Keratinocyte (primary cell): ENCODE measurements at places on chromosomes 4 and X. TPM values are rescaled to one million over a fixed set of nuclear protein-coding genes. Genes with fewer than 3 reads are reported as not detected.

The CHRNA9 gene
- polyA plus RNA-seq: 0.02 to 0.37 TPM (median 0.03 TPM) in 3 replicates

The HSFX3 gene
- not detected in 3 replicates for polyA plus RNA-seq

The SORCS2 gene
- 0.01 to 0.40 TPM (median 0.09 TPM) in 3 replicates for polyA plus RNA-seq

The BEX2 gene
- polyA plus RNA-seq: 4.5 to 6.5 TPM (median 5.9 TPM) in 3 replicates

The DKC1 gene
- polyA plus RNA-seq: 42.3 to 98.6 TPM (median 80.7 TPM) in 3 replicates

The LGI2 gene
- 0.36 to 1.2 TPM (median 0.69 TPM) in 3 replicates for polyA plus RNA-seq

The PLRG1 gene
- 111 to 132 TPM (median 112 TPM) in 3 replicates for polyA plus RNA-seq

The GAGE12J gene
- not detected in 3 replicates for polyA plus RNA-seq

The MAGEA2B gene
- polyA plus RNA-seq: not detected in 3 replicates

- DNase-seq: no peak
- no peak overlapping the region for H3K27ac ChIP-seq
- H3K4me3 ChIP-seq: no peak overlapping the region
- H3K27me3 ChIP-seq: no peaks in the 10 kb centered on the region
- H3K4me1 ChIP-seq: no peaks in the 10 kb centered on the region
- no peaks in the 10 kb centered on the region for H3K36me3 ChIP-seq
Measured at GRCh38 chr4:57911203-57911602, 801.0 kb upstream of the IGFBP7 start.

GRCh38 chr4:24794916-24795665 is at the start of gene SOD3:
SOD3 (plus strand) TSS chr4:24795573; CDS start chr4:24799522, 3,949 bp downstream.
- no peak within 1 kb of the TSS for H3K27ac ChIP-seq
- H3K4me3 ChIP-seq: no peak within 1 kb of the TSS
- DNase-seq: no peak
- H3K27me3 ChIP-seq: peaks cover 30% of the 10 kb centered on the region
- no peaks in the 10 kb centered on the region for H3K36me3 ChIP-seq

DNA sequence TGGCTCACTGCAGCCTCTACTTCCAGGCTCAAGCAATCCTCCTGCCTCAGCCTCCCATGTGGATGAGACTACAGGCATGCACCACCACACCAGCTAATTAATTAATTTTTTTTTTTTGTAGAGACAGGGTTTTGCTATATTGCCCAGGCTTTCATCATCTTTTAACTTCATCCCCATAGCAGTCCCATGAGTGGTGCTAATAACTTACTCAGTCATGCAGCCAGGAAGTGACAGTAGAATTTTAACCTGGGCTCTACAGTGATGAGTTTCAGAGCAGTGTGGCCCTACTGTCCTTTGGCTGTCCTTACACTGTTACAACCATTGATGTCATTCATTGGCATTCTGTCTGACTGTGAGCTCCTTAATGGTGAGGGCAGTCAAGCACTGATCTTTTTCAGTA is 3.9 kb upstream of the OCIAD2 start:
- no peaks in the 10 kb centered on the region for H3K27me3 ChIP-seq
- H3K4me1 ChIP-seq: peaks cover 61% of the 10 kb centered on the region
- no peak overlapping the region for H3K4me3 ChIP-seq

DNA sequence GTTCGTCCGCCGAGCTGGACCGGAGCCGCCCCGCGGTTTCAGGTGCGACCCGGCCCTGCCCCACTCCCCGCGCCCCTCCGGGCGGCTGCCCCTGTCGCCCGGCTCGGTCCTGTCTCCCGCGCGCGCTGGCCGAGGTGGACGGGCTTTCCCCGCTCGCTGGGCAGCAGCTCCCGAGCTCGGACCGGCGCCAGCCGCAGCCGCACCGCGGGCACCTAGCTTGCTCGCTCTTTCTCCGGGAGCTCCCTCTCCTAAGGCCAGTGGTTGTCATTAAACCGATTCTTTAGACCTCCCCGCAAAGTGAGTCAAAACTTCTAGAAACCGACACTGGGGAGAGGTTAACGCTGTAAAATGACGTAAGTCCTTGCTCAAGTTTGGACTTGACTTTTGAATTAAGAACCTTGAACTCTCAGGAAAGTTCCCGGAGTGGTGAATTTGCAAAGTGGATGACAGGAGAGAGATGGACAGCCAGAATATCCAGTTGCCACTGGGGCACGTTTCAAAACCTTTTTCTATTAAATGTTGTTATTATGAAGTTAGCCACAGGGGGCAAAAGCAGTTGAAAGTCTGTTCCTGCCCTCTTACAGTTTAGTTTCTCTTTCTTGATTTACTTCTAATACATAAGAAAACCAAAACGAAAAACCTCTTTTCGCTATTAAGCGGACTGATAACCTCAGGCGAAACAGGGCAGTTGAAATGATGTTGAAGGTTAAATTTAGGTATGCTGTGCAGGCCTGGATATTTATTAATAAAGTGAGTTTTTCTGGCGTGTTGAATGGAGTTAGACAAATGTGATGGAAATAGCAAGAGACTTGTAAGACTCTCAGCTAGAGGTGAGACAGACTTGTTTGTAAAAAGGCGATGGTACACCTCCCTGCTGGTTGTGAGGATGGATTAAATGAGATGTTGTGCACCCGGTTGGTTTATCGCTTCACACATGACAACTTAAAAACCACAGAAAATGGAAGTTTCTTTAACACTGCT is 847 bp downstream of the PI4K2B start:
- no peaks in the 10 kb centered on the region for H3K27me3 ChIP-seq
- DNase-seq: peak; percentile 73
- peak overlapping the region; percentile 90 for H3K27ac ChIP-seq
- H3K4me3 ChIP-seq: peak overlapping the region; percentile 91
- peaks cover 9% of the 10 kb centered on the region for H3K4me1 ChIP-seq

DNA sequence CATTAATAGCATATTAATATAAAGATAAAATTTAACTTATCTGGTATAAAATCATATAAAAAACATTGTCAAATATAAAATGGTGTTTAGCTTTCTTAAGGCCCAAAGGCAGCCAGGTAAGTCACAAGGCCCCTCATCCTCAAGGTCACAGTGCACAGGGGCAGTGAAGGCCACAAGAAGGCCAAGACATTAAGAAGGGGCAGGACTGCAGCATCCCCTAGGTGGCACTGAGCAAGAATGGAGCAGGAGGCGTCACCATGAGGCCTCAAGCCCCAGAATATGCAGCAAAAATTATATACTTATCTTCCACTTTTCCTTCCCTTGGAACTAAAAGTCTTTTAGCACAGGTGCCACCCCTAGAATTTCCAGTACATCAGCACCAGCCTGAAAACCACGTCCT is 49.5 kb upstream of the MAGEA8 start:
- H3K4me3 ChIP-seq: no peak overlapping the region
- no peak overlapping the region for H3K27ac ChIP-seq
- H3K36me3 ChIP-seq: no peaks in the 10 kb centered on the region
- no peaks in the 10 kb centered on the region for H3K27me3 ChIP-seq
- DNase-seq: no peak
- no peaks in the 10 kb centered on the region for H3K4me1 ChIP-seq

DNA sequence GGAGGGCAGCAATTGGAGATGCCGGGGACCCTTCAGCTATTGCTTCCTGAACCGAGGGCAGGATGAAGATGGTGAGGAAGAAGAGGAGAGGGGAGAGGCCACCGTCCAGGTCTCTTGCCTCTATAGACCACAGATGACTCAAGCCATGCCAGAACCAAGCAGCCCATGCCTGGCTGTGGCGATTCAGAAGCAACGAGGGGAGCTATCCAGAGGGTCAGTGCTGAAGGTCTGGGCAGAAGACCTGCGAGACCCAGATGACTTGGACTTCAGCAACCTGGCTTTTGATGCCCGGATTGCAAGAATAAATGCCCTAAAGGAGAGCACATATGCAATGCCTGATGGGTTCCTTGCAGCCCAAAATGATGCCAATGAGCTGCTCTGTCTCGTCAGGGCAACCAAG is 70.2 kb upstream of the PRPS2 start:
- no peak overlapping the region for H3K27ac ChIP-seq
- no peak for DNase-seq
- no peaks in the 10 kb centered on the region for H3K4me1 ChIP-seq
- no peak overlapping the region for H3K4me3 ChIP-seq
- H3K36me3 ChIP-seq: no peaks in the 10 kb centered on the region
- no peaks in the 10 kb centered on the region for H3K27me3 ChIP-seq

DNA sequence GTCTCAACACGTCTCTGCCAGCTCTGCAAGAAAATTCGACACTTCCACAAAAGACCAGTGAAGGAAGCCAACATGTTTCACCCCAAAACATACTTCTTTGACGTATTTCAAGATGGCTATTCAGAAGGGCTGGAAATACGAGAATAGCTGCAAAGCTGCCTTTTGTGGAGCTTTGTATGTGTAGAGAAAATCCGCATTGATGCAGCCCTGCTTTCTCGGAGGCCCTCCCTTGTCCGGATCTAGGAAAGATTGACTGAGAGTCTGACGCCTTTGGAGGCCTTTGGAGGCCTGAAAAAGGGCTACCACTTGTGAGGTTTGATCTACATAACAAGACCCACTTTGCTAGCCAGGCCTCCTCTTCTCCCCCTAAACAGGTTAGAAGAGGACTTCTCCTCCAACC is 12.2 kb downstream of the SAT1 start:
- H3K4me1 ChIP-seq: peaks cover 30% of the 10 kb centered on the region
- DNase-seq: no peak
- H3K27me3 ChIP-seq: no peaks in the 10 kb centered on the region
- H3K4me3 ChIP-seq: no peak overlapping the region
- no peak overlapping the region for H3K27ac ChIP-seq
- H3K36me3 ChIP-seq: no peaks in the 10 kb centered on the region

GRCh38 chrX:107577933-107578332 is 50.4 kb upstream of the PRPS1 start:
- H3K4me3 ChIP-seq: no peak overlapping the region
- no peak overlapping the region for H3K27ac ChIP-seq
- no peak for DNase-seq
- no peaks in the 10 kb centered on the region for H3K27me3 ChIP-seq
- H3K36me3 ChIP-seq: no peaks in the 10 kb centered on the region

GRCh38 chrX:111167334-111167733 is 71.3 kb downstream of the PAK3 start:
- no peaks in the 10 kb centered on the region for H3K36me3 ChIP-seq
- no peaks in the 10 kb centered on the region for H3K27me3 ChIP-seq
- no peaks in the 10 kb centered on the region for H3K4me1 ChIP-seq
- no peak overlapping the region for H3K4me3 ChIP-seq

- no peaks in the 10 kb centered on the region for H3K4me1 ChIP-seq
- H3K4me3 ChIP-seq: no peak overlapping the region
- no peak for DNase-seq
- H3K27ac ChIP-seq: no peak overlapping the region
Measured at GRCh38 chr4:108149588-108150380, 18.9 kb downstream of the LEF1 start.

DNA sequence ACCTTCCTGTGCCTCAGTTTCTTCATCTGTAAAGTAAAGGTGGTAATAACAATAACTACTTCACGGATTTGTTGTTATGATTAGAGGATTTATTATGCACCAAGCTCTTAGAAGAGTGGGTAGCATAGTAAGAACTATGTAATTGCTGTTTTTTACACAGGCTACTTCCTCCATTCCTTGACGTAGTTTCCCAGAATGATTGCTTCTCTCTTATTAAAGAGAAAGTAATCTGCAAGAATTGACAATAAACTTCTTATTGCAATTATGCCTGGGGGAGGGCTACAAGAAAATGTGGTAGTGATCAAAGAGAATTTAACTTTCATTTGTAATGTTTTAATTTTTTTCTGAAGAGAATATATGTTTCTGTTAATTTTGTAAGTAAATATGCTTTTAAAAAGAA is 238.7 kb downstream of the GASK1B start:
- H3K36me3 ChIP-seq: no peaks in the 10 kb centered on the region
- DNase-seq: no peak
- H3K4me3 ChIP-seq: no peak overlapping the region
- H3K27me3 ChIP-seq: no peaks in the 10 kb centered on the region
- no peak overlapping the region for H3K27ac ChIP-seq

- no peak overlapping the region for H3K4me3 ChIP-seq
- no peaks in the 10 kb centered on the region for H3K27me3 ChIP-seq
- H3K4me1 ChIP-seq: peaks cover 14% of the 10 kb centered on the region
Measured at GRCh38 chr4:83613994-83614393, 78.1 kb downstream of the GPAT3 start.

DNA sequence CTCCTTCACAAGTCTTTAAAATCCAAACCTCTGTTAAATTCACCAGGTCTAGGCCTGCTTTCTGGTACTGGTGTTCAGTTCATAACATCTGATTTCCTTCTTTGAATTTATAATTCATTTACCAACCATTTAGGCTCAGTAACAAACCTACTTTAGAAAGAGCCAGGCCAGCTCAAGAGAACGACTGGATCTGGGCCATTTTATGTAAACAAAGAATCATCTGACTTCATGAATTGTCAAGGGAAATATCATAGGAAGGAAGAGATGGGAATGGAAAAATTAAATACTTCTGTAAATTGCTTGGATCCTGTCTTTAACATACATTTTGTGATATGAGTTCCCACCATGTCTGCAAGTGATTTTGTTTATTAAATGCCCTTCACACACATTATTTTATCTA is 36.5 kb downstream of the DCHS2 start:
- no peak overlapping the region for H3K4me3 ChIP-seq
- H3K27ac ChIP-seq: no peak overlapping the region
- no peaks in the 10 kb centered on the region for H3K4me1 ChIP-seq
- H3K27me3 ChIP-seq: no peaks in the 10 kb centered on the region

GRCh38 chr4:142373610-142374009 is 472.5 kb downstream of the INPP4B start:
- no peaks in the 10 kb centered on the region for H3K36me3 ChIP-seq
- no peaks in the 10 kb centered on the region for H3K27me3 ChIP-seq
- H3K4me3 ChIP-seq: no peak overlapping the region
- no peak for DNase-seq
- H3K27ac ChIP-seq: peak overlapping the region; percentile 36
- peaks cover 42% of the 10 kb centered on the region for H3K4me1 ChIP-seq

- H3K27ac ChIP-seq: no peak overlapping the region
- no peak for DNase-seq
- no peaks in the 10 kb centered on the region for H3K36me3 ChIP-seq
- no peaks in the 10 kb centered on the region for H3K27me3 ChIP-seq
- no peak overlapping the region for H3K4me3 ChIP-seq
- H3K4me1 ChIP-seq: no peaks in the 10 kb centered on the region
Measured at GRCh38 chrX:80223982-80224579, 196.2 kb upstream of the TENT5D start.

DNA sequence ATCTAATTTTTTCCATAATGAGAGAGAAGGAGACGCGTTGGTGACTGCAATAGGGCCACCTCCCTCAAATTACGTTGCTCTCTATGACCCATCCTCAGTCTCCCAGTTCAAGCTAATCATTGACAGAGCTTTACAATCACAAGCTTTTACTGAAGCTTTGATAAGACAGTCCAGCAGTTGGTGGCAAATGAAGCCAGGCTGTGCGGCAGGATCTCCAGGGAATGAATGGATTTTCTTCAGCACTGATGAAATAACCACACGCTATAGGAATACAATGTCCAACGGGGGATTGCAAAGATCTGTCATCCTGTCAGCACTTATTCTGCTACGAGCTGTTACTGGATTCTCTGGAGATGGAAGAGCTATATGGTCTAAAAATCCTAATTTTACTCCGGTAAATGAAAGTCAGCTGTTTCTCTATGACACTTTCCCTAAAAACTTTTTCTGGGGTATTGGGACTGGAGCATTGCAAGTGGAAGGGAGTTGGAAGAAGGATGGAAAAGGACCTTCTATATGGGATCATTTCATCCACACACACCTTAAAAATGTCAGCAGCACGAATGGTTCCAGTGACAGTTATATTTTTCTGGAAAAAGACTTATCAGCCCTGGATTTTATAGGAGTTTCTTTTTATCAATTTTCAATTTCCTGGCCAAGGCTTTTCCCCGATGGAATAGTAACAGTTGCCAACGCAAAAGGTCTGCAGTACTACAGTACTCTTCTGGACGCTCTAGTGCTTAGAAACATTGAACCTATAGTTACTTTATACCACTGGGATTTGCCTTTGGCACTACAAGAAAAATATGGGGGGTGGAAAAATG is at the start of gene KLB:
KLB (plus strand) TSS at position 168 of the 821 bp plus-strand sequence; CDS start at position 188, 20 bp downstream.
- no peaks in the 10 kb centered on the region for H3K4me1 ChIP-seq
- DNase-seq: no peak
- no peaks in the 10 kb centered on the region for H3K36me3 ChIP-seq
- H3K27me3 ChIP-seq: no peaks in the 10 kb centered on the region
